ENCODE measurements at places on chromosomes 1 and 21.

DNA sequence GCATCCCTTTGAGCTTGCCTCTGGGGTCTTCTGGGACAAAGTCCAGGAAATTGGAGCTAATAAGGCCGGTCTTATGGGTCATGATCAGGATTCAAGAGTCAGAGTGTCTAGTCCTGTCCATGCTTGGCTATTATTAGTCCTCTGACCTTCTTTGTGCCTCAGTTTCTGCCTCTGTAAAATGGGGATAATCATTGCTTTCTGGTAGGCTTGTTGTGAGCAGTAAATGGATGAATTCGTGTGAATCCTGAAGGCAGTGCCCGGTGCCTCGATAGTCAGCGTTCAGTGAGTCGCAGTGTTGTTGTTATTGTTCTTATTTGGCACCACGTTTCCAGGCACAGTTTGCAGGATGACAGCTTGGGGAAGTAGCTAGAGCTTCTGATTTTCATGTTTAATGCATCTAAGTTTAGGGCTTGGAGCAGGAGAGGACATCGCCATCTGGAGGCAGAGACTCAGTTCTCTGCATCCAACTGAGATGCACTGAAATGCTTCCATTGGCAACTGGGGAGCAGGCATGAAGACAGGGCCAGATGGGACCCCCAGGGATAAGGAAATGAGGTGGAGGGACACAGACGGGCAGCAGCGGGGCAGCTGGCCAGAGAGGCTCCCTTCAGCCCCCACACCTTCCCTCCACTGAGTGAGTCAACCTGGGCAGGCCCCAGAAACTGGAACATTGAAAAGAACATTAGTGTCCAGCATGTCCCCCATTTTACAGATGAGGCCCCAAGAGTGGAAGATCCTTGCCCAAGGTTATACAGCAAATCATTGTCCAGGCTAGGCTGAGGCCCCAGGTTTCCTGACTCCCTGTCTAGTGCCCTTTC is 160.3 kb downstream of the PTPRU start:
- H3K36me3 ChIP-seq: no peaks in the 10 kb centered on the region
- peaks cover 11% of the 10 kb centered on the region for H3K27me3 ChIP-seq
- no peaks in the 10 kb centered on the region for H3K4me1 ChIP-seq
- H3K4me3 ChIP-seq: no peak overlapping the region
- no peak overlapping the region for H3K27ac ChIP-seq
- DNase-seq: no peak

GRCh38 chr1:181141431-181141910 is 53.0 kb downstream of the IER5 start:
- no peak overlapping the region for H3K4me3 ChIP-seq
- H3K36me3 ChIP-seq: no peaks in the 10 kb centered on the region
- no peak overlapping the region for H3K27ac ChIP-seq
- no peaks in the 10 kb centered on the region for H3K27me3 ChIP-seq

GRCh38 chr1:55386456-55386855 is 171.3 kb upstream of the USP24 start:
- H3K4me1 ChIP-seq: no peaks in the 10 kb centered on the region
- no peak overlapping the region for H3K4me3 ChIP-seq
- H3K27me3 ChIP-seq: peaks cover 3% of the 10 kb centered on the region
- no peak overlapping the region for H3K27ac ChIP-seq
- no peaks in the 10 kb centered on the region for H3K36me3 ChIP-seq

- H3K36me3 ChIP-seq: peaks cover 7% of the 10 kb centered on the region
- peak overlapping the region; percentile 5 for H3K27ac ChIP-seq
- no peak for DNase-seq
Observed at GRCh38 chr1:158933621-158934020, 2.3 kb downstream of the PYHIN1 start.

- H3K27me3 ChIP-seq: no peaks in the 10 kb centered on the region
- no peaks in the 10 kb centered on the region for H3K4me1 ChIP-seq
Observed at GRCh38 chr21:38645282-38645681, 147.0 kb upstream of the ERG start.

- H3K4me3 ChIP-seq: no peak within 1 kb of the TSS
- no peak for DNase-seq
- H3K27ac ChIP-seq: no peak within 1 kb of the TSS
- peaks cover 13% of the 10 kb centered on the region for H3K4me1 ChIP-seq
- peaks cover 16% of the 10 kb centered on the region for H3K27me3 ChIP-seq
Observed at GRCh38 chr1:18480315-18481189, at the start of gene KLHDC7A. Gene KLHDC7A (plus strand): TSS chr1:18480930. CDS start chr1:18480982, 52 bp downstream.

DNA sequence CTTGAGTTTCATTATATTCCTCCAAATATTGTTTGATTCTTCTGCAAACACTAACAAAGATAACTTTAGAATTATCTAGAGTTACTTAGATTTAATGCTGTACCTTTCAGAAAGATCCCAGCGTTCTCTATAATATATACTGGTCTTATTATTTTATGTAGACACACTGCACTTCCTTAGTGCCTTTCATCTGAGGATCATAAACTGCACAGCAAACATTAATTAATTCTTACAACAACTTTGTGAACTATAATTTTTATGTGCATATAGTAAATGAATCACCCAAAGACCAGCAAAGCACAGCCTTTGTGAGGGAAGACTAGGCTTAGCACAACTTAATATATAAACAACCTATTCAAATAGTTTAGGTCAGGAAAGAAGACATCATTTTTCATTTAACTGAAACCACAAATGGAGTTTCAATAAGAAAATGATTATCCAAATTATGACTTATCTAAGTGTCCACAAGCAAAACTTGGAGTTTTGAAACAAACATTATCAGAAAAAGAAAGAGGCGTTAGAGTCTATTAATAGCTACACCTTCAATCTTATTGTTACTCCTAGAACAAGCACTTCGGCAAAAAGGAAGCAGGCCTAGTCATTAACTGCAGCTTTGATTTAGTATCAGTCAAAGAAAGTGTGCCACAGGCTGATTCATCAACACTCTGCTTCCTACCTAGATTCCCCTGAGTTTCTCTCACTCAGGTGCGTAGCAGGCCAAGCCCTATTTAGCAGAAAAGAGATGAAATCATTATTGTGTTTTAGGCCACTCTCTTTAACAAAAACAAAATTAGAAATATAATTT is 22.5 kb upstream of the RC3H1 start:
- no peaks in the 10 kb centered on the region for H3K27me3 ChIP-seq
- H3K36me3 ChIP-seq: no peaks in the 10 kb centered on the region
- no peaks in the 10 kb centered on the region for H3K4me1 ChIP-seq

DNA sequence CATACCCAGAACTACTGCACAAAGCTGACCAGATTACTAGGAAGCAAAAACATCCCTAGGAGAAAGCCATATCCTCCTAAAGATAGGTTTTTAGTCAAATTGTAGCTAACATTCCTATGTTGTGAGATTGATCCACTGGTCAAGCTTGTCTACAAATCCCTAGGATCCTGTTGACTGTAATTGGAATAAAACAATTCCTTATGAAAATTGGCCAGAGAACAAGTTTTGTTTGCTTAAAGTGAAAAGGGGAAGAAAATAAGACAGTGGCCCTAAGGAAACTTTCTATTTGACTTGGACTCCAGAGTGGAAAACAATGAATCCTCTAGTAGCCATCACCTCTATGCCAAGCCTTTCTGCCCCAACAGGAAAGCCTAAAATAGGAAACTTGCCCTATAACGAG is 645.2 kb upstream of the USP24 start:
- H3K4me1 ChIP-seq: no peaks in the 10 kb centered on the region
- H3K36me3 ChIP-seq: no peaks in the 10 kb centered on the region
- H3K27ac ChIP-seq: no peak overlapping the region
- no peak for DNase-seq
- H3K4me3 ChIP-seq: no peak overlapping the region
- H3K27me3 ChIP-seq: peaks cover 7% of the 10 kb centered on the region

- no peak for DNase-seq
- H3K27me3 ChIP-seq: peaks cover 17% of the 10 kb centered on the region
- H3K36me3 ChIP-seq: no peaks in the 10 kb centered on the region
- H3K27ac ChIP-seq: no peak overlapping the region
Observed at GRCh38 chr1:36603461-36603860, 120.7 kb upstream of the CSF3R start.

GRCh38 chr1:237042892-237043576 is 1.1 kb downstream of the RYR2 start:
- H3K27me3 ChIP-seq: peaks cover 20% of the 10 kb centered on the region
- H3K4me3 ChIP-seq: no peak overlapping the region
- DNase-seq: no peak
- H3K36me3 ChIP-seq: no peaks in the 10 kb centered on the region
- H3K27ac ChIP-seq: no peak overlapping the region
- H3K4me1 ChIP-seq: peaks cover 6% of the 10 kb centered on the region

GRCh38 chr1:208238710-208239472 is 5.3 kb downstream of the PLXNA2 start:
- DNase-seq: no peak
- no peak overlapping the region for H3K27ac ChIP-seq
- peaks cover 9% of the 10 kb centered on the region for H3K4me1 ChIP-seq
- H3K27me3 ChIP-seq: peaks cover 6% of the 10 kb centered on the region

DNA sequence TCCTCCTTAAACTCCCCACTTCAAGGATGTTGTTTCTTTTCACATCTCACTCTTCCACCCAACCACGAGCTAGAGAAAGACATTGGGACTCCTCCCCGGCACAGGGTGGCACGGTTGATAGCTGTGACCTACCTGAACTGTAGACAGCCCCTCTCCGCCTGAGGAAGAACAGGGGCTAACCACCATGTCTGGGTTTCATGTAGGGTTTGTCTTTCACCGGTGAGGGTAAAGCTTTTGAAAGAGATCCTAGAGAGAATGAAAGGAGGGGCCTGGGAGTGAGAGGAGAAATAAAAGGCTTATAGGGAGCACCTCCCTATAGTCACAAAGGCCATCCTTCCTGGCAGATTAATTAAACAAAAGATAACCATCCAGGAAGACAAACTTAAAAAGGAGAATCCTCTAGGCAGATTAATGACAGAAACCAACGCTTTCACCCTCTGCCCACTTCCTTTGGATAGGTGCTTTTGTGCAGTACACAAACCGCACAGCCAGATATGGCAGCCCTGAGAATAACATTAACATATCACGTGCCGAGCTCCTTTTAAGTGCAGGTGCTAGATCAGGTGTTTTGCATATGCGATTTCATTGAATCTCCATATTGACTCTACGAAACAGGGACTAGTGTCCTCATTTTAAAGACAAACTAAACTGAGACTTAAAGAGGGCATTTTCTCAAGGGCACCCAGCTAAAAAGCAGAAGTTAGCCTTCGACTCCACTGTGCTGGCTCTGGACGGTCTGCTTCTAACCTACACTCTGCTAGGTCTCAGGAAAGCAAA is 178.1 kb upstream of the RUNX1 start:
- H3K27me3 ChIP-seq: peaks cover 2% of the 10 kb centered on the region
- DNase-seq: peak; percentile 49
- H3K36me3 ChIP-seq: no peaks in the 10 kb centered on the region
- H3K27ac ChIP-seq: peak overlapping the region; percentile 92

GRCh38 chr1:33296082-33296458 is 24.8 kb downstream of the A3GALT2 start:
- peaks cover 16% of the 10 kb centered on the region for H3K36me3 ChIP-seq
- peaks cover 8% of the 10 kb centered on the region for H3K4me1 ChIP-seq
- no peaks in the 10 kb centered on the region for H3K27me3 ChIP-seq
- no peak overlapping the region for H3K4me3 ChIP-seq
- DNase-seq: no peak

GRCh38 chr1:53968125-53968513 is 22.0 kb downstream of the LRRC42 start:
- peaks cover 8% of the 10 kb centered on the region for H3K4me1 ChIP-seq
- no peaks in the 10 kb centered on the region for H3K27me3 ChIP-seq
- DNase-seq: no peak
- H3K36me3 ChIP-seq: peaks cover 24% of the 10 kb centered on the region

DNA sequence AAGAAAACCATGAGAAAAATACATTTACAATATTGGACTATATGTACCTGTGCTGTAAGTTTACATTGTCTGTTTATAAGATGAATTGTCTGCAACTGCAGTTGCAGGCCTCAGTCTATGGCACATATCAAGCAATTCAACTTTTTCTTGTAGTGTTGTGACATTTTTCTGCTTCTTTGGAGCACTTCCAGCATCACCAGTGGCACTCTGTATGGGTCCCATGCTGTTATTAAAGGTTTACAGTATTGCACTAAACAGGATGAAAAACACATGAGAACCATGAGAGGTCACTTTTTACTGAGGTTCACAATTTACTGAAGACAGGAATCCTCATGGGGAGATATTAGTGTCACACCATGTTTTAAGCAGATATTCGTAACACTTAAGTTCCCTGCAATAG is 118.6 kb downstream of the GRIK1 start:
- no peak overlapping the region for H3K27ac ChIP-seq
- DNase-seq: no peak
- H3K4me1 ChIP-seq: no peaks in the 10 kb centered on the region
- no peaks in the 10 kb centered on the region for H3K27me3 ChIP-seq

- H3K36me3 ChIP-seq: no peaks in the 10 kb centered on the region
- H3K4me1 ChIP-seq: no peaks in the 10 kb centered on the region
- DNase-seq: no peak
- H3K27ac ChIP-seq: no peak overlapping the region
- no peaks in the 10 kb centered on the region for H3K27me3 ChIP-seq
Observed at GRCh38 chr1:190436615-190437014, 41.0 kb downstream of the BRINP3 start.

GRCh38 chr1:47997289-47998200 is at the start of gene TRABD2B:
Gene TRABD2B (minus strand): TSS chr1:47997385.
- H3K27me3 ChIP-seq: peaks cover 30% of the 10 kb centered on the region
- peaks cover 7% of the 10 kb centered on the region for H3K4me1 ChIP-seq
- peak within 1 kb of the TSS; percentile 70 for H3K4me3 ChIP-seq
- H3K36me3 ChIP-seq: peaks cover 4% of the 10 kb centered on the region
- no peak within 1 kb of the TSS for H3K27ac ChIP-seq

- DNase-seq: no peak
- H3K4me1 ChIP-seq: no peaks in the 10 kb centered on the region
- no peak overlapping the region for H3K4me3 ChIP-seq
Observed at GRCh38 chr21:39840373-39841097, 26.7 kb upstream of the PCP4 start.

- no peak overlapping the region for H3K4me3 ChIP-seq
- no peak for DNase-seq
- H3K4me1 ChIP-seq: peaks cover 3% of the 10 kb centered on the region
- no peak overlapping the region for H3K27ac ChIP-seq
Observed at GRCh38 chr1:118925651-118926050, 62.5 kb downstream of the TBX15 start.

DNA sequence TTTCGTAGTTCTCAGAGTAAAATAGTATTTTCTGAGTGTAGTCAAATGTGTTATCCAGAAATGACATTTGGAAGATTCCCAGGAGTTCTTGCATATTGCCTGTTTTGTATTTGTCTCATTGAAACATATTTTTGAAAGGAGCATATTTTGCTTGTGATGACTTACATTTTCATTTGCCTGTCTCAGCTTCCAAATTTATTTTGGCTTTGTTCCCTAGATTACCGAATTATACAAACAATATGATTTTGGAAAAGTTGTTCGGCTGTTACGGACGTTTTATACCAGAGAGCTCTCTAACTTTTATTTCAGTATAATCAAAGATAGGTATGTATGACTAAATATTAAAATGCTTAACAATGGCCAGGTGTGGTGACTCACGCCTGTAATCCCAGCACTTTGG is 46.0 kb downstream of the IARS2 start:
- H3K36me3 ChIP-seq: peaks cover 22% of the 10 kb centered on the region
- no peaks in the 10 kb centered on the region for H3K4me1 ChIP-seq
- H3K27me3 ChIP-seq: no peaks in the 10 kb centered on the region
- no peak overlapping the region for H3K4me3 ChIP-seq

- no peaks in the 10 kb centered on the region for H3K36me3 ChIP-seq
- peaks cover 28% of the 10 kb centered on the region for H3K4me1 ChIP-seq
- H3K4me3 ChIP-seq: peak overlapping the region; percentile 2
- H3K27ac ChIP-seq: no peak overlapping the region
- H3K27me3 ChIP-seq: no peaks in the 10 kb centered on the region
Observed at GRCh38 chr1:110617589-110617988, 11.4 kb upstream of the KCNA2 start.
